ENCODE measurements at places on chromosomes 16 and 17.

GRCh38 chr16:12484972-12485371 is 318.7 kb downstream of the CPPED1 start:
- no peak for DNase-seq

DNA sequence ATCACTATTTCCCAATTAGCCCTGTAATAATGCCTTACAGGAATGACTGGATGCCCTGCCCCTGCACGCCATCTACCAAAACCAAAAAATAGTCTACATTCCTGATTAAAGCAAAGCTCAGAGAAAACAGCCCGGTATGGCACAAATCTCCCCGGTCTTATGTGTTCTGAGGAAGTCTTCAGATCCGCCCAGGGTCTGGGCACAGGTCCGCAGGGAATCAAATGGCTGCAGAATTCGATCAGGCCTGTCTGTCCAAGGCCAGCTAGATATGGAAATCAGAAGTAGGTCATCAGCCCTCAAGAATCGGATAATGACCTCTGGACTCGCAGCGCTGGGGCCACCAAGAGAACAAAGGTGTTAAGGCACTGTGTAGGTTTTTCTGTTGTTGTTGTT is 171.0 kb downstream of the ZFHX3 start:
- no peak for DNase-seq

GRCh38 chr17:43674394-43674793 is 12.7 kb upstream of the MEOX1 start:
- no peak for DNase-seq

GRCh38 chr17:61489719-61490490 is 37.7 kb downstream of the TBX4 start:
- no peak for DNase-seq

- no peak for DNase-seq
These were observed 223.1 kb downstream of the RBFOX3 start for GRCh38 chr17:79387783-79388182.

DNA sequence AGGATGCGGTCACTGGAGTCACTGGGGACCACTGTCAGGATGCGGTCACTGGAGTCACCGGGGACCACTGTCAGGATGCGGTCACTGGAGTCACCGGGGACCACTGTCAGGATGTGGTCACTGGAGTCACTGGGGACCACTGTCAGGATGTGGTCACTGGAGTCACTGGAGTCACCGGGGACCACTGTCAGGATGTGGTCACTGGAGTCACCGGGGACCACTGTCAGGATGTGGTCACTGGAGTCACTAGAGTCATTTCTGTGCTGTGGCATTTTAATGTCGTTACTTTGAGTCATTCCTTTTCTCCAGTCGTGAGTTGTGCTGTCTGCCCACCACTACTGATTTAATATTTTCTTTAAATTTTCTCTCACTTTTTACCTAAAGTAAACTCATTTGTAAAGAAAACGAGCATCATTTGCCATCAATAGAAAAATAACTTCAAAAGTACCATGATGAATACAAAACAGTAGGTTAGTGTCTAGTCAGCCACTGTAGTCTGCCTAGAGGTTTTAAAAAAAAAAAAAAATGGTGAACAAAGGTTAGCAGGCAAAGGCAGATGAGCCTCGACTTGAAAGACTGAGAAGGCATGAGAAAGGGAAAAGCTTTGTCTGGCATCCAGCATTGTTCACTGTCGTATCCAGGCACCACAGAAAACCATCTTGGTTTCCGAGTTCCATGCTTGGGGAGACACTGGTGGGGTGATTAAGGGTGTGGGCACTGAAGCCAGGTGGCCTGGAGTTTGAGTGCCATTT is 346.6 kb downstream of the SNX29 start:
- DNase-seq = no peak

DNA sequence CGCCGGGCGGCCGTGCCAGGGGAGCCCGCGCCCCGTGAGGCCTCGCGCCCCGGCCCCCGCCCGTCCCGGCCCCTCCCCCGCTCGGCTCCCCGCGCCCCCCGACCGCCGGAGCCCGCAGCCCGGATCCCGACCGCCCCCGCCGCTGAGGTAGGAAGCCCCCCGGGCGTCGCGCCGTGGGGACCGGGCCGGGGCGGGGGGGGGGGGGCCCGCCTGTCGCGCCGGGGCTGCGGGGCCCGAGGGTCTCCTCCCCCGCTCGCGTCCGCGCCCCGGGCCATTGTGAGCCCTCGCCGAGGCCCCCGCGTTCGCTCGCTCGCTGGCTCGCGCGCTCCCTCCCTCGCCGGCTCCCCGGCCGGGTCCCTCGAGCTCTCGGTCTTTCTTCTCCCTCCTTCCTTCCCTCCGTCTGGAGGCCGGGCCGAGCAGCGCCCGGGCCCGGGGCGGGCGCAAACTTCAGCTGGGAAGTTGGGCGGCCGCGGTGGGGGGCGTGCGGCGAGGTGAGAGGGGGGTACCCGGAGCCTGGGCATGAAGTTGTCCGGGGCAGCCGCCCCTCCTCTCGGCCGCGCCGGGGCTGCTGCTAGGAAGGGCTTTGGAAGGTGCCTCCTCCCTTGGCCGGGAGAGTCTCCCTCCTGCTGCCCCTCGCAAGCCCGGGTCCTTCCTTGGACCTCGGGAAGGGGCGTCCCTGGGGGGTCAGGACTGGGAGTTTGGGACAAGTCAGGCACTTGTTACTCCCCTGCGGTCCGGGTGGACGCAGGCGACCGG is 419 bp downstream of the GLIS2 start:
- DNase-seq = no peak

DNA sequence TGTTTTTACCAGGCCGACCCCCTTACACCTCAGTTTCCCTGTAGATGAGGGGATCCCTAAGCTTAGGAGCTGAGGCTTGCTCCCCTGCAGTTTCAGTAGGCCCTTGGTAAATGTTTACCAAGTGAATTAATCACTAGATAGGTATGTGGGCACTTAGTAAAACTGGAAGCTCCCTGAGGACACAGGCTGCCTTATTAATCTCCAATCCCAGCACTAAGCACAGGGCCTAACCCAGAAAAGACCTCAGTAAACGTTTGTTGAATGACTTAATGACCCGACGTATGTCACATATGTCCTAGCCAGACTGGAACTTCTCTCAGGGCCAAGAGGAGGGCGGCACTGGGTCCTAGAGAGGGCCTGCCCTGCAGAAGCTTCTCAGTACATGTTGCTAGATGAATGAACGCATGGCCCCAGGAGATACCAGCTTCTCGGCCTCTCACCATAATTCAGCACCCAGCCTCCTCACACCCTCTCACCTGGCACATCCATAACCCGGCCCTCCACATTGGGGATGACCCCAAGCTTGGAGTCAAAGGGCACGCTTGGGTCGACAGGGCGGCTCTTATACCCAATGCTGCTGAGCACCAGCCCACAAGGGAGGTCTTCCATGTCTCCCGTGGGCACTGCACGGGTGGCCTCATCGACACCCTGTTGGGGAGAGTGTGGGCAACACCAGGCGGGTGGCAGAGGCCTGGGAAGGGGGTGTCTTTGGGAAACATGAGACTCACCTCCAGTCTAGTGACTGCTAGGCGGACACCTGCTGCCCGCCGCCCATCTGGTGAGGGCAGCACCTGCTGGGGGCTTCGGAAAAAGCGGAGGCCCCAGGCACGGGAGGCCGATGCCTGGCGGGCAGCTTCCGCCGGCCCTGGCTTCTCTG is 4.0 kb upstream of the GRIN2C start:
- no peak for DNase-seq

DNA sequence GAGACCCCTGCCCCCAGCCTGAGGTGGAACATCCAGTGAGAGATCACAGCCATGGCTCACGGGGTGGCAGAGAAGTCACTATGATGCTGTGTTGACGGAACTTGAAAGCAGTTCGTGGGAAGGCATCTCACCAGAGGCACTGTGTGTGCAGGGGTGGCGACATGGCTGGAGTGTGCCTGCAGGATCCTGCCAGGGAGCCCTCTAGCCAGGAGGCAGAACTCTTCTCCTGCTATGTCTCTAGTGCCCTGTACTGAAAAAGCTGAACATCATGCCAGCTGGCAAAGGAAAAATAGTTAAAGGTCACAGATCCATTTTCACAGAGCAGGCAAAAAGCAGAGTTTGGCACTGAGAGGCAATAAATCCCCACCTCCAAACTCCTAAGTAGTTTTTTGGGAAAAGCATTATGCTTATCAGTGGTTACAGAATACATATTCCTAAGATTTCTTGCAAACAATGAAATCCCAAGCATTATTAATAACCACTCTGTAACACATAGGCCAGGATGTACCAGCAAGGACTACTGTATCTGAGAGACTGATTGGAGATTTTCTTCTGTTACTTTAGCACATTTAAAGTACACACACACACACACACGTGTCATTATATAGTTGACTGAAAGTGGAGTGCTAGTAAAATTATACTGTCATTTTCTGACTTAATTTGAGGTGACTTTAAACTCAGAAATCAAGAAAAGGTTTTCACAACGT is 36.8 kb downstream of the TNRC6C start:
- no peak for DNase-seq

DNA sequence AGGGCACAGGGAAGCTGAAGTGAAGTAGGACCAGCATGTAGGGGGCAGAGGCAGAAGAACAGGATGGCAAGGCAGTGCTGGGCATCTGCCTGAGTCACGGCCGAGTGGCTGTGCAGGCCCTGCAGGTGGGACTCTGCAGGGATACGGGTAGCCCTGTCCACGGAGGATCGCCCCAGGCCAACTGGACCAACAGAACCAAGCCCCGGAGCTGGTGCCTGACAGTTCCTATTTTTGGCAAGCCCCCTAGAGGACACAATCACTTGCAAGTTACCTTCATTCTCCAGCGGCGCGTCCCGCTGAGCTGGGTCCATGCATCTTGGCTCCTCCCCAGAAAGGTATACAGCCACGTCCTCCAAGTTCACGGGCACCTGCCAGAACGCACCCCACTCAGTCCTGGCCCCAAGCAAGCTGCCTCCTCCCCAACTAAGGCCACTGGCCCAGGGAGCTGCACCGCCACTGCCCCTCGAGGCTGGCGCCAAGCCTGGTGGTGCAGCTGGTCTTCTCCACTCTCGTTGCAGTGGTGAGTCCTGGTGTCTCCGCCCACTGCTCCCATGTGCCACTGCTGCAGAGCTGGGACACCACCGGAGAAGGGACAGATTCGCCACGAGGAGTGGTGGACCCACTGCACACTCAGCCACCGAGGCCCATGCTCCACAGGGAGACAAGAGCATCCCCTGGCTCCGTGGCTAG is 6.6 kb downstream of the ZNF500 start:
- DNase-seq = no peak

GRCh38 chr17:81020767-81021497 is 14.0 kb upstream of the BAIAP2 start:
- DNase-seq = no peak

GRCh38 chr16:27179500-27180072 is 23.7 kb upstream of the KDM8 start:
- DNase-seq = peak; percentile 93

DNA sequence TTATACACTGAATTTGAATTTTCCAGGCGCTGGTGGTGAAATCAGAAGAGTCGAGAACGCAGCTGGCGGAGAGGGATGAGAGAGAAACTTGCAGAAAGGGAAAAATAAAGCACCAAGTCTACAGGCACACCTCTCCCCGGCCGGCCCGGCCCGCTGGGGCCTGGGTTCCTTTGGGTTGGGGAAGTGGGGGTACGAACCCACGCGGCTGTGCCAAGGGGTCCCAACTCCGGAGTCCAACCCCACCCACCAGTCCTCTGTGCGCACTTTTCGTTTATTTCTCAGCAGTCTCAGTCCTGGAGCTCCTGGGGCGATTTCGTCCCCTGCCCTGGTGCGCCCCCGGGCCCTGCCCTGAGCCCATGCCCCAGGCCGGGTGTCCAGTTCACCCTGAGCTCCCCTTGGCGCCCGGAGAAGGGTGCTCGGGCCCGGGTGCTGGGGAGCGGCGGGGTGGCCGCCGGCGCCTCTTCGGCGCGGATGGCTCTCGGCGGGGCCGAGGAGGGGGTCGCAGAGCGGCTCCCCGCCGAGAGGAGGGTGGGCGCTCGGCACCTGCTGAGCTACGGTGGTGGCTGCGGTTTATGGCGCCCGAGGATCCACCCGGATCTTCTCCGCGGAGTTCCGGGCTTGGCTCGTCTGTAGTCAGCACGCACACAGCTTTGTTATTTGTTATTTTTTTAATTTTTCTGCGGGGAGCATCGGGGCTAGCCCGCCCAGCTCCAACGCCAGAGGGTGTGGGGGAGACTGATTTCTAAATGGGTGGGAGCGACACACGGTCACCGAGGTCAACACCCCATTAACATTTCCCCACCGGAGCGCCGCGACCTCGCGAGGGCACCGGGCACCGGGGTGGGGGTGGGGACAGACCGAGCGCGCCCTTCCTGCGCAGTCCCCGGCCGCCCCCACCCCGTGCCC is 15.7 kb upstream of the CBX8 start:
- no peak for DNase-seq

GRCh38 chr16:61432421-61432820 is 603.8 kb downstream of the CDH8 start:
- DNase-seq = no peak

DNA sequence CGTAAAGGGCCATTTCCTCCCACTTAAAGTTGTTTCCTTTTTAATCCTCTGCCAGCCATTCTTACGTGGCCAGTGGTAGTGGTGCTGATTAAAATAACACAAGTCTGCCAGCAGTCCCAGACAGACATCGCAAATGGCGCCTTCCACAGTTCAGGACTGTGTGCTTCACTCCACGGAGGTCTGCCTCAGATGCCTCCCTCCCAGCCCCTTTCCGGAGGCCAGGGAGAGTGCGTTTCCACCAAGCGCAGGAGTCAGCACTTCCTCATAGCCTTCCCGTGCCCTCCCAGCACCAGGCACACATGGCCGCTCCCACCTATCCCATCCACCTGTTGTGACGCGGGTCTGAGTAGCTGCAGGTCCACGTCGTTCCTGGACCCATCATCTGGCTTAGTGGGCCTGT is 205.6 kb downstream of the RPTOR start:
- peak; percentile 17 for DNase-seq

GRCh38 chr17:14437176-14437575 is 136.3 kb downstream of the HS3ST3B1 start:
- no peak for DNase-seq

DNA sequence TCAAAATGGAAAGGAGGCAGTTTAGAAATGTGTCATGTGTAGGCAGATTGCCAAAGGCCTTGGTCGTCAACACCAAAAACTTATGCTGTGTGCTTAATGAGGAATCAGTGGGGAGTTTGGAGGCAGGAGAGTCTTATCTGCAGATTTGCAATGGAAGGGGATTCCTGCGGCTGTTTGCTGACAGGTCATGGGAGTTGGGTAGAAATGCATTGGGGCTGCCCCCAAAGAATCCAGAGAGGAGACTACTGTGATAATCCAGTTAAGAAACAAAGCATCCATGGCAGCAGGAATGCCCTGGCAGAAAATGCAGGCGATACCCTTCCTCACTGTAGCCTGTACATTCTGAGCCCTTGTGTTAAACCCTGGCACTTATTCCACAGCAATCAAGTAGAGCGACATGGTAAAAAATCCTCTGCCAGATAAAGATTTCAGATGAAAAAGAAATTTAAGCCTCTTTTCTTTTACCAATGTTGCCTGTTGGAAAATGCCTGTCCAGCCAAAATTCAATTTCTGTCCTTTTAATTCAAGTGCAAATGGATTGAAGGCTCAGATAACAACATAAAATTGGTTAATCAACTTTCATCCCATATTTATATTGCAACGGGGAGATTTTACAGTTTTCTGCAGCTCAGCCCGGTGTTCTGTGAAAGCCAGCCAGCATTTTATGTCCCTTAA is 491.0 kb upstream of the CDH5 start:
- no peak for DNase-seq

- peak; percentile 17 for DNase-seq
These were observed 767 bp downstream of the SYNGR2 start for GRCh38 chr17:78168903-78169793.
